ENCODE measurements at places on chromosomes 6 and 20. TPM values are rescaled to one million over a fixed set of nuclear protein-coding genes. Genes with fewer than 3 reads are reported as not detected.

- no peaks in the 10 kb centered on the region for H3K4me1 ChIP-seq
- no peak overlapping the region for H3K4me3 ChIP-seq
Observed at GRCh38 chr20:49356676-49357075, 78.8 kb upstream of the ZNFX1 start.

The SLC23A2 gene
- total RNA-seq: 6.2 TPM

GRCh38 chr6:16949716-16950115 is 152.1 kb upstream of the STMND1 start:
- DNase-seq: no peak
- H3K27me3 ChIP-seq: no peaks in the 10 kb centered on the region
- H3K4me1 ChIP-seq: peaks cover 3% of the 10 kb centered on the region
- no peak overlapping the region for H3K4me3 ChIP-seq
- no peak overlapping the region for H3K27ac ChIP-seq
- no peaks in the 10 kb centered on the region for H3K36me3 ChIP-seq

DNA sequence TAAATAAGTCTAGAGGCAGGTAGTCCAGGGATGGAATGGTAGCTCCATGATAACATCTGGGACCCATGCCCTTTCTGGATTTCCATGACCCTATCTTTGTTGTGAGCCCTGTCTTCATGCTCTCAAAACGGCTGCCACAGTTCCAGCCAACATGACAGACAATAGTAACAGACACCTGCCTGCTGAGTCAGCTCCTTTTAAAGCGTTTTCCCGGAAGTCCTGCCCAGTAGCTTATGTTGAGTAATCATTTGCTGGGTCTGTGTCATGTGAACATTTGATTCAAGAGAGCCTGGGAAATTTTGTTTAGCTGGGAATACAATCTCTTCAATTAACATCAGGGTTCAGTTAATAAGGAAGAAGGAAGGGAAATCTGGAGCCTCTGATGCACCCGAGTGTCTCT is 262.2 kb upstream of the SULF2 start:
- no peaks in the 10 kb centered on the region for H3K27me3 ChIP-seq
- no peak overlapping the region for H3K27ac ChIP-seq
- H3K4me3 ChIP-seq: no peak overlapping the region
- no peak for DNase-seq
- no peaks in the 10 kb centered on the region for H3K36me3 ChIP-seq

The MCCD1 gene
- not detected for total RNA-seq
